Large intestine (tissue), 12 donors: ENCODE measurements at places on chromosomes 5 and 9. TPM values are rescaled to one million over a fixed set of nuclear protein-coding genes. Genes with fewer than 3 reads are reported as not detected.

INSL6 gene
- 0.51 TPM for polyA plus RNA-seq

NTRK2 gene
- 1.2 TPM for polyA plus RNA-seq

SHISAL2B gene
- polyA plus RNA-seq: 0.06 TPM

DNA sequence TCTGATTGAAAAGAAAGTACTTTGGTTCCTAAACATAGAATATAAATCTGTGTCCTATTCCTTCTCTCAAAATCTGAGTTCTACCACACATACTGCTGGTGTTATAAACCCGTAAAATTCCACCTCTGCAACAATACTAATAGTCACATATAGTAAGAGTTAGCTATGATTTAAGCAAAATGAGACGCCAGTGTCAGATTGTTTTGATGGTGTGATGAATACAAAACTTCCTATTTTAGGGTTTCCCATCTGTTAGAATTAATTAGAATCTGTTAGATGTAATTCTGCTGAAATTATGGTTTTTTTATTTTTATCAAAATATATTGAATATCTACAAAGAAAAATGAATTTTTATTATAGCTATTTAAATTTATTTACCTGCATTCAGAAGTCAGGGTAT lies 26.7 kb downstream of the ARSK start:
- no peaks in the 10 kb centered on the region for H3K27me3 ChIP-seq
- no peak overlapping the region for H3K4me3 ChIP-seq
- no peak for DNase-seq
- no peaks in the 10 kb centered on the region for H3K4me1 ChIP-seq
